ENCODE measurements at places on chromosomes 1 and 21.

GRCh38 chr1:230350208-230350921 is 75.8 kb downstream of the PGBD5 start:
- no peak for DNase-seq

GRCh38 chr1:151825204-151825603 is 6.4 kb downstream of the RORC start:
- DNase-seq: no peak

- no peak for DNase-seq
These were observed 108.9 kb upstream of the ADAR start for GRCh38 chr1:154716614-154717527.

DNA sequence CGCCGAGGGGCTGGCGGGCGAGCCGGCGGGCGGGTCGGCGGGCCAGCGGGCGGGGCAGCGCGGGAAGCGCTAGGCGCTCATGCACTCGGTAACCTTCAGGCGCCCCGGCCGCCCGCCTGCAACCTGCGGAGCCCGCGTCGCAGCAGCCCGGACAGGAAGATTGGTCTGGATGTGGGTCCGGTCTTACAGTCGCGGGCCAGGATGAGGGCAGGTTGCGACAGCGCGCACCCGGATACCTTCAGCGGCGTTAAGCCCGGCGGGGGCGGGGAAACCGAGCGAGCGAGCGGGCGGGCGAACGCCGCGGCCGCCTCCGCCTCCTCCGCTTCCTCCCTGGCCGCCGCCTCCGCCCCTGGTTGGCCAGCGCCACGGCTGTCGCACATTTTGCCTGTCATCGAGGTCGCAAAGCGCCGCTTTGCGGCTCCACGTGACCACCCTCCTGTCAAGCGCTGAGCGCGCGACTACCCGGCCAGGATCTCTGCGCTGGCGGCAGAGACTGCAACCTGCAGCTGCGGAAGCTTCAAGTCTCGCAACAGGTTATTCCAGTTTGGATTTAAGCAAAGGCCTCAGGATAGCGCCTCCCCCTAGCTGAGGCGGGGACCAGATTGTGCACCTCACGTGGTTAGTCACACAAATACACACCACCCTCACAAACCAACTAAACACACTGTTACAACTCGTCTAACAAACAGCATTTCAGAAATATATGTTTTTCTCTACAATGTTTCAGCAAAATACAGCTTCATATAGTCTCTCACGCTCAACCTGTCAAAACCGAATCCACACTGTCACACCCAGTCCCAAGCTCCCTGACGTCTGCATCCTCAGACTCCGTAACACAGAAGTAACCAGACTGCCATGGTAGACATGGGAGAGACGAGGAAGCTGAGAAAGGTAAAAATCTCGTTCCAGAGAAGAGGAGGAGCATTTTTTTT is at the start of gene FAF1:
Gene FAF1 (minus strand): TSS at position 355 of the 932 bp plus-strand sequence. CDS start 456 bp downstream, outside the sequence.
- peak; percentile 96 for DNase-seq

GRCh38 chr1:240499012-240499411 is 112.9 kb downstream of the GREM2 start:
- peak; percentile 72 for DNase-seq

DNA sequence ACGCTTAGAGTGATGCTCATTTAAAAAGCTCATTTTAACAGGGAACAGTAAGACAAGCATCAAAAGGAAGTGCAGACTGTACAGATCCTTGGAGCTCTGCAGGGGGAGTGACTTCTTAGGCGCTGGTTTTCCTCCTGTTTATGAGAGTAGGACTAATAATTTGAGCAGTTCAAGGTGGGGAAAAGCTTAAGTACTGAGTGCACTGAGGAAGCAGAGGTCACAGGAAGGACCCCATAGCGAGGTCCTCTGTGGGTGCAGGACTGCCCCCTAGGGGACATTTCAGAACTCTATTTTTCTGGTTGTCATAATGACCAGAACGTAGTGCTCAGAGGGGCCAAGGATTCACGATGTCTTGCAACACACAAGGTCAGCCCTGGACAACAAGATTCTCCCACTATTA is 112.1 kb downstream of the HLCS start:
- DNase-seq: peak; percentile 44

DNA sequence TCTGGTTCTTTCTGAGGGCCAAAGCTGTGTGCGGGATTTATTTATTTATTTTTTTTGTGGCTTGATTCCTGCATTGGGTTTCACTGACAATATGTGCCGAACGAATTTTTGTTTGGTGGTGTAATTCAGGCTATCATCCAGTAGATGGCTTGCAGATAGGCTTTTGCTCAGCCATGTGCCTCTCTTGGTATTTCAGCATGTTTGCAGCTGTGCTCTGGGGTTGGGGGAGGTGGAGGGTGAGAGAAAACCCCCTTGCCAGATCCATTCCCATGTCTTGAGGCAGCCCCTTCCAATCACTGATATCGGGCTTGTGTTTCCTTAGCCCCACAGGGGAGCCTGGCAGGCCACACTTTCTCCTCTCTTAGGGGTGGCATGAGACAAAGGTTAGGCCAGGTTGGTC is 302.4 kb downstream of the PTGER3 start:
- peak; percentile 9 for DNase-seq

DNA sequence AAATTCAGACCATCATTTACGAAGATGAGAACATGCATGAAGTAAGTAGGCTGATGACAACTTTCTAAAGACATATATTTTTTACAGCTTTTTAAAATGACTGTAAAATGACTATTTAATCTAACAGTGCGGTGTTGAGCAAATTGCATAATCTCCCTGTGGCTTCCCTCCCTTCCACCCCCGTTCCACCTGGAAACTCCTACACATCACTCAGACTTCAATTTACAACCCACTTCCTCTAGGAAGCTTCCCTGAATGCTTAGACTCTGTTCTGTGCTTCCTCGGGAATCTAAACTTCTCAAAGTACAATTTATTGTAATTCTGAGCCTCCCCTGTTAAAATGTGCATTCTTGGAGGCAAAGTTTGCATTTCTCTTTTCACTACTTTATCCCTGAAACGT is 354.9 kb downstream of the DPYD start:
- DNase-seq: no peak

DNA sequence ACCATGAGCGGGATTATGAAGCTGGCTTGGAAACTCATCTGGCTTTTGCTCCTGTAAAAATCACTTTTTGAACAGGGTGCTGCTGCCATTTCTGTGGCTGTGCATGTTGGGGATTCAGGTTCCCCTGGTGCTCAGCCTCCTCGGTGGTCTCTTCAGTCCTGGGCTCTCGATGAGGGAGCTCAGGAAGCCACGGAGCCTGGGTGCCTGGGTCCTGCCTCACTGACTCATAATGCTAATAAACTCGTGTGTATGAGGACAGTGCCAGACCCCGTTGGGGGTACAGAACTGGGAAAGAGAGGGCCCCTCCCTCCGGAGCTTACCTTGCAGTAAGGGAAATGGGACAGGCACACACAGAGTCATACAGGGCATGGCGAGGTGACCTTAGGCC is 5.8 kb downstream of the COQ8A start:
- no peak for DNase-seq

DNA sequence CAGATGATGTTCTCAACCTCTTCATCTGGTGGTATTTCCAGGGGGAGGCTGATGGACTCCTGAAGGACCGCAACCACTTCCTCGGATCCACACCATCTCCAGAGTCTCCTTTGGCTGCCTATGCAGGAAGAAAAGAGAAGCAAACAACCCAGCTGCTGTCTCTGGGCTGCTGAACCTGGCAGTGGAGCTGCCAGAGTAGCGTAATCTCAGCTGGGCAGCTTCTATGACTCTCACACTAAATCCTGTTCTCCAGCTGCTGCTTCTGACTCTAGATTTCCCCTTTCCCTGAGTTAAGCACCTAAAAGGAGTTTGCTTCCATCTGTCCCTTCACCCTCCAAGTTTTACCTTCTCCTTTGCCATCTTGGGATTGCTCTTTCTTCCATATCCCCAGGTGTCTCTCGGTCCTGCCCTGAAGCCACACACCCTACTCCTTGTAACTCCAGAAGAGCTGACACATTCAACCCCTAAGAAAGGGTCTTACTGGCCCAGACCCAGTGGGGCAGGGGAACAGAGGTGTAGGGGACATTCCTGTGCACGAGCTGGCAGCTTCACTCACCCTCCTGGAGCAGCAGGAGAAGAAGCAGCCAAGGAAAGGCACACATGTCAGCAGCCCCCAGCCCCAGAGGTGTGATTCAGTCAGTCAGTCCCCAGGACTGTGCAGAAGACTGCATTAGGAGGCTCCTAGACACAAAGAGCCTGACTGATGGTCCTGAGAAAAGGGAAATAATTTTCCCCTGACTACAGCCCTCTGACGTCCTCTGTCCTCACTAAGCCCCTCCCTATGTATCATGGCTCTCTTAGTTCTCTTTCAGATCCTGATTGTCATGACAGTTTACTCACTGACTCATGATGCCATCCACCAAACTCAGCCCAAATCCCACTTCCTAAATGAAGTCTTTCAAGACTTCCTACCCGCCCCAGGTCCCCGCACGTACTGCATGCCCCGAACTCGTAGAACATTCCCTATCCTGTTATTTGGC is at the start of gene SLAMF9:
Gene SLAMF9 (minus strand): TSS at position 702 of the 980 bp plus-strand sequence. CDS start 100 bp downstream, at position 602.
- peak; percentile 48 for DNase-seq

DNA sequence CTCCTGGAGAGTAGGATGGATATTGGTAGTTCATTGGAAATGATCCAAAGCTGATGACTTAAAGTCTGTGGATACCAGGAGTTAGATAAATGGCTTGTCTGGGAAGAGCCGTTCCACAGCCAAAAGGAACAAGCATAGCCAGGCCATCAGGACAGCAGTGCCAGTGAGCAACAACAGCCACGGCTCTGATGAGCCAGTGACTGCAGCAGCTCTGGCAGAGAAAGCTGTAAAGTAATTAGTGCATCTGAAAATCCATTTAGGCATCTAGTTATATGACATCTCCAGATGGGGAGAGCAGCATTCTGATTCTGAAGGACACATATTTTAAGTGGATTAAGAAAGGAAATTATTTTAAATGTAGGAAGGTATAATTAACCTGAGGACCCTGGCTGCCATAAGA is 256.2 kb upstream of the PLXNA2 start:
- DNase-seq: no peak

- DNase-seq: no peak
These were observed 109.3 kb downstream of the GDAP2 start for GRCh38 chr1:117820096-117820495.

DNA sequence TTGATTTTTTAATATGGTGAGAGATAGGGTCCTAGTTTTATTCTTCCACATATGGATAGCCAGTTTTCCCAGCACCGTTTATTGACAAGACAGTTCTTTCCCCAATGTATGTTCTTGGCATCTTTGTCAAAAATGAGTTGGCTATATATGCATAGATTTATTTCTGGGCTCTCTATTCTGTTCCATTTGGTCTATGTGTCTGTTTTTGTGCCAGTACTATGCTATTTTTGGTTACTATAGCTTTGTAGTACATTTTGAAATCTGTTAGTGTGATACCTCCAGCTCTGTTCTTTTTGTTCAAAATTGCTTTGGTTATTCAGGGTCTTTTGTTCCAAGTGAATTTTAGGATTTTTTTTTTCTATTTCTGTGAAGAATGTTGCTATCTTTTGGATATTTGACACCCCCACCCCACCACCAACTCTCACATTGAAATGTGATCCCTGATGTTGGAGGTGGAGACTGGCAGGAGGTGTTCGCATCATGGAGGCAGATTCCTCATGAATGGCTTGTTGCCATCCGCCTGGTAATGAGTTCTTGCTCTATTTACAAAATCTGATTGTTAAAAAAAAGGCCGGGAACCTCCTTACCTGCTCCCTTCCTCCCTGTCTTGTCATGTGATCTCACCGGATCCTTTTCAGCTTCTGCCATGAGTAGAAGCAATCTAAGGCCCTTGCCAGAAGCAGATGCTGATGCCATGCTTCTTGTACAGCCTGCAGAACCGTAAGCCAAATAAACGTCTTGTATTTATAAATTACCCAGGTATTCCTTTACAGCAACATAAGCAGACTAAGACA is 54.8 kb upstream of the KRTAP19-8 start:
- no peak for DNase-seq

GRCh38 chr1:167454894-167455785 is 63.2 kb downstream of the CD247 start:
- DNase-seq: peak; percentile 19

DNA sequence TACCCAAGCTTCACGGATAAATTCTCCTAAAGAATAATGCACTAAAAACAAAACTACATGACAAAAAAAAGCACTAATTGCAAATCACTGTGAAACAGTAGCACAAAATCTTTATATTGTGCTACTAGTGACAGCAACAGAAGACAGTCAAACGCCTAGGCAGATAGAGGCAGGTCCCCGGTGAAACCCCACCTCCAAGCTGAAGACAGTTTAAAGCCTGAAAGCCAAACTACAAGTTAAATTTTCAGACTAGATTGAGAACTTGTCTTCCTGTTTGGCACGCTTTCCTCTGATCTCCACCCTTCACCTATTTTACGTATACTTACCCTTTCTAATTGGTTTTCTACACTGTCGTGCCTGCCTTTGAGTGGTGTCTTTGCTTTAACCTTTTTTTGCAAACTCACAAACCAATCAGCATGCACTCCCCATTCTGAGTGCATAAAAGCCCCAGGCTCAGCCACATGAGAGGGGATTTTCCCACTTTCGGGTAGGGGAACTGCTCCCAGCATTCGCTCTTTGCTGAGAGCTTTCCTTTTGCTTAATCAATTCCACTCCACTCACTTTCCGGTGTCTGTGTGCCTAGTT is 3.6 kb upstream of the BACH1 start:
- DNase-seq: no peak

- DNase-seq: no peak
These were observed 224.7 kb upstream of the C1orf87 start for GRCh38 chr1:60298290-60298689.

DNA sequence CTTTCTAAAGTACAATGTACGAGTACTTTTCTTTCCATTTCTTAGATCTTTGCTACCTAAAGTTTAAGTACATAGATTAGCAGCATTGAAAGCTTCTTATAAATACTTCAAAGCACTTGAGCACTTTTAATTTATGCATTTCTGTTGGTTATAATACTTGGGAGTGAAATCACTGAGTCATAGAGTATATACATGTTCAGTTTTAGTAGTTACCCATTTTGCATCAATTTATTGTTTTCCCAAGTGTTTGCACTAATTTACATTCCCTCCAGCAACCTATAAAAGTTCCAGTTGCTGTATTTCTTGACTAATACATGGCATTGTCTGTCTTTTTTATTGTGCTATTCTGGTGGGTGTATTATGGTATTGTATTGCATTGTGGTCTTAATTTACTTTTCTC is 20.3 kb downstream of the PRKAA2 start:
- no peak for DNase-seq

DNA sequence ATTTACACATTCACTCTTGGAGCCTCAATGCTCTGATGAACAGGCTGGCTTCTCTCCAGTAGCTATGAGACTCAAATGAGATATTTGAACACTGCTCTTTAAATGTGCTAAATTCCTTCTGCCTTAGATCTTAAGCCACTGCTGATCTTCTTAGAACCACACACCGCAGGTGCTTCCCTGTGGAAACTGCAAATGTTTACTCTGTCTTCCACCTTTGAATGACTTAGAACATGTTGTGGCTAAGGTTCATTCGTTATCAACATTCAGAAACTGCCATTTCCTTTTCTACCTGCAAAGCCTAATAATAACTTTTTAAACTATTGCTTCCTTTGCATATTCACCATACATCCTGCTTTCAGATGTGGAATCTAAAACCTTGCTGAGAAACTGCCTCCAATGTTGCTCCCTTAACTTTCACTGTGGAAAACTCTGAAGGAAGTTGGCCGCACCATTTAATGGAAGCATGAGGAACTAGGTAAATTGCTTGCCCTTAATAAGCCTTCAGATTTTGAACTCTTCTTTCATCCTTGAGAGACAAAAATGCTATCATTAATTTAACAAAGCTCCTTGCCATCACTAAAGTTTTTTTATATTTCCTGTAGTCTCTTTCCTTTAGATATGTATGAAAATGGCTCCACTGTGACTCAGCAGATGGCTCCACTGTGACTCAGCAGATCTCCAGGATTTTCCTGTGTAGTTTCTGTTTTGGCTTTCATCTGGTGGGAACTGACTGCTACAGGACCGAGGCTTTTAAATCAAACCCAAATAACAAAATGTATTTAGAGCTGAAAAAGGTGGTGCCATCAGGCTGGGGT is 143.8 kb downstream of the TNFSF18 start:
- peak; percentile 91 for DNase-seq

Data from HCEC 1CT (cell line).